ENCODE measurements at places on chromosomes 5 and 9. TPM values are rescaled to one million over a fixed set of nuclear protein-coding genes. Genes with fewer than 3 reads are reported as not detected.

The BARHL1 gene
- not detected for total RNA-seq

The PCDHA12 gene
- not detected for total RNA-seq

The ADCY2 gene
- not detected for total RNA-seq

The C9orf153 gene
- not detected for total RNA-seq

The PURA gene
- 30.6 TPM for total RNA-seq

The GNG10 gene
- total RNA-seq = 116 TPM

The ABO gene
- total RNA-seq = not detected

The MFAP3 gene
- total RNA-seq = 88.8 TPM

The KIAA0825 gene
- 7.0 TPM for total RNA-seq

DNA sequence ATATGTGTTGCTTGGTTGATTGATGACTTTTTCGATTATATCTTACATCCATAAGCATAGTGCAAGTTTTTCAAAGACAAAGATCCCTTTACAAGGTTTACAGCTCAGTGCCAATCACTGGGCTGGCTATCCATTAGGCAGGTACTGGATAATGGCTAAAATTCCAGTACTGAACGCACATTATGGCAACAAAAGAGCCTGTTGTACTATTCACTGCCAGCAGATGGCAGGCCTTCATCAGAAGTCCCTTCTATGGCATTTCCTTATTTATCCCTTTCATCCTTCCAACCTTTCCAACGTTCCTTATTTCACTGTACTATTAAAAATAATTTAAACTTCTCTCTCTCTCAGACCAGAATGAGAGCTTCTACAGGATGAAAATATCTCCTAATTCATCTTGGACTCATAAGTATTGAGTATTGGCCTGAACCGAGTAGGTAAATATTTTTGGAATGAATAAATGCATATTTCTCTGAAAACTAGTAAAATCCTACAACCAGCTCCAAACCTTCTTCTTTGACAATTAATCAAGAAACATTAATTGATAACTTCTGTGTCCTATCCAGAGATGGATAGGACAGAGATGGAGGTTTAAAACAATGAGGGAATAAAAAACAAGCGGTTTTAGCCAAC lies 6.7 kb upstream of the WNT8A start:
- no peaks in the 10 kb centered on the region for H3K36me3 ChIP-seq
- no peaks in the 10 kb centered on the region for H3K4me1 ChIP-seq
- H3K27me3 ChIP-seq = no peaks in the 10 kb centered on the region
- no peak overlapping the region for H3K4me3 ChIP-seq
- no peak overlapping the region for H3K27ac ChIP-seq

DNA sequence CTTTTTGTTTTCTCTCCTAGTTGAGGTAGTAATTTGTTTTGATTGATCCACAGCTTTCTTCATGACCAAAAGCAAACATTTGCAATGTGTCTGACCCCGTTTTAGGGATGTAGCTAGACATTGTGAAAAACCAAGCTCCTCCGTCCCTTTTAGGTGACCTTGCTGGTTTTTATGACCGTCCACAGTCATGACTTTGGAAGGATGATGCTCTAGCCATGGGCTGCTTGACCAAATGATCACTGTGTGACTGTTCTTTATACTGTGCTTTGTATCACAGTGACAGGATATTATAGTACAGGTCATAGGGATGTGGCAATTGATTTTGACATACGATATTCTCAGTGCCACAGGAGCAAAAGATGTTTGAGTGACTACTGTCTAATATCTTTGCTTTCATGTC lies 54.4 kb downstream of the KCNN2 start:
- no peak overlapping the region for H3K4me3 ChIP-seq
- H3K27me3 ChIP-seq = peaks cover 11% of the 10 kb centered on the region
- H3K36me3 ChIP-seq = no peaks in the 10 kb centered on the region
- no peak overlapping the region for H3K27ac ChIP-seq
- no peak for DNase-seq
- H3K4me1 ChIP-seq = peaks cover 4% of the 10 kb centered on the region

- H3K4me1 ChIP-seq = no peaks in the 10 kb centered on the region
- no peaks in the 10 kb centered on the region for H3K27me3 ChIP-seq
- H3K27ac ChIP-seq = no peak overlapping the region
- no peak overlapping the region for H3K4me3 ChIP-seq
Observed at GRCh38 chr5:166338801-166339200, 1952.6 kb upstream of the WWC1 start.

DNA sequence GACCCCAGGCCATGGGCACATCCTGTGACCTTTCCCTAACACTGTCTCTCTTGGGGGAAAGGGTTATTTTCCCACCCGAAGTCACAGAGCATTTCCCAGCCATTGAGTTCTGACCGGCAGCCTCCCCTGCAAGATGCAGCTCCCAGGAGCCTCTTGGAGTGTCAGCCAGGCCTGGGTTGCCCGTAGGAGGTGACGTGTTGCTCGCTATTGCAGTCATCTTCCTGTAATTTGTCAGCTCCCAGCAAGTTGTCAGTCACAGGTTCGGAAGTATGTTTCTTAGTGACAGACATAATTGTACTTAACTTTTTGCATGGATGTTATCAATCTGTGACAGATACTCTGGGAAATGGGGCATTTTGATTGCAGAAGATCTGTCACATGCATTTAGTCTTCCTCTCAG lies 74.5 kb downstream of the MVB12B start:
- peaks cover 10% of the 10 kb centered on the region for H3K4me1 ChIP-seq
- no peak for DNase-seq
- H3K27ac ChIP-seq = no peak overlapping the region
- H3K4me3 ChIP-seq = no peak overlapping the region
- H3K36me3 ChIP-seq = no peaks in the 10 kb centered on the region

GRCh38 chr5:159463590-159464321 lies 133.5 kb upstream of the IL12B start:
- H3K36me3 ChIP-seq = no peaks in the 10 kb centered on the region
- no peak overlapping the region for H3K4me3 ChIP-seq
- DNase-seq = no peak
- H3K4me1 ChIP-seq = peaks cover 15% of the 10 kb centered on the region
- H3K27ac ChIP-seq = no peak overlapping the region
- no peaks in the 10 kb centered on the region for H3K27me3 ChIP-seq

- H3K27me3 ChIP-seq = no peaks in the 10 kb centered on the region
- DNase-seq = peak; percentile 50
- H3K4me1 ChIP-seq = peaks cover 14% of the 10 kb centered on the region
- no peak overlapping the region for H3K4me3 ChIP-seq
Observed at GRCh38 chr5:168120401-168121137, 170.9 kb upstream of the WWC1 start.

GRCh38 chr5:88643315-88643714 lies 239.7 kb downstream of the MEF2C start:
- no peak overlapping the region for H3K4me3 ChIP-seq
- no peak overlapping the region for H3K27ac ChIP-seq
- no peak for DNase-seq
- no peaks in the 10 kb centered on the region for H3K4me1 ChIP-seq
- peaks cover 3% of the 10 kb centered on the region for H3K27me3 ChIP-seq
- no peaks in the 10 kb centered on the region for H3K36me3 ChIP-seq

GRCh38 chr9:135908754-135909204 lies 1.4 kb upstream of the CAMSAP1 start:
- H3K4me1 ChIP-seq = peaks cover 27% of the 10 kb centered on the region
- H3K27me3 ChIP-seq = no peaks in the 10 kb centered on the region
- peak overlapping the region; percentile 75 for H3K4me3 ChIP-seq
- DNase-seq = peak; percentile 35
- H3K27ac ChIP-seq = no peak overlapping the region

GRCh38 chr9:113932906-113933584 lies 56.9 kb downstream of the ZNF618 start:
- H3K36me3 ChIP-seq = no peaks in the 10 kb centered on the region
- H3K4me3 ChIP-seq = no peak overlapping the region
- H3K27me3 ChIP-seq = no peaks in the 10 kb centered on the region
- DNase-seq = no peak
- no peak overlapping the region for H3K27ac ChIP-seq

DNA sequence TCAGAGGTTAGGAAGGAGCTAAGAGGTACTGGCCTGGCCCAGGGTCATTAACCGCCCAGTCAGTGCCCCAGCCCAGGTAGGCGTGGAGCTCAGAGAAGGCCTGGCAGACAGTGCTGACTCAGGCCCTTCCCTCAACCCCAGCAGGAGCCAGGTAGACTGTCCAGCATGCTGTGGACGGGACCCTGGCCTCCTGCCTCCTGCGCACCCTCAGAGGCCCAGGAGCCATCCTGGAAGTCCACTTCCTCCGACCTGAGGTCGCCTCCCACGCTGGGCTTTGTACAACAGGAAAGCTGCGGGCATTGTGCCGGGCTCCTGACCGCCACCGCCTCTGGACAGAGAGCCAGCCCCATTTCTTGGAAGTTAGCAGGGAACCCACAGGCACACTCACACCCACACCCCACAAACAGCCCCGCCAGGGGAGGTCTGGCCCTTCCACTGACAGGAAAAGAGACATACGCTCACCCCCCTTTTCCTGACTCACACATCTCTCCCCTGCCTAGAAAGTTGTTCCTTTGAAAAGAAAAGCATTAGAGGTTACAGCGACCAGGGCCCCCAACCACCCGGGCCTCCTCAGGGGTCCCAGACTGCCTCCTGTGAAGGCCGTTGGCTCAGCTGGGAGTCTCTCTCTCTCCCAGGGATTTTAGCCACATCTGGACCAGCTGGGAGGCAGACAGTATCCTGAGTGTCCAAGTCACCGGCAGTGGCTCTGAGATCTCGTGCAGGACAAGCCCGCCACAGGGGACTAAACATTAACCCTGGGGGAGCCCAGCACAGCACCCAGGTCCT lies 7.7 kb downstream of the RALGDS start:
- peak; percentile 45 for DNase-seq
- H3K4me3 ChIP-seq = no peak overlapping the region
- H3K36me3 ChIP-seq = no peaks in the 10 kb centered on the region
- peaks cover 20% of the 10 kb centered on the region for H3K4me1 ChIP-seq
- no peaks in the 10 kb centered on the region for H3K27me3 ChIP-seq
- no peak overlapping the region for H3K27ac ChIP-seq

DNA sequence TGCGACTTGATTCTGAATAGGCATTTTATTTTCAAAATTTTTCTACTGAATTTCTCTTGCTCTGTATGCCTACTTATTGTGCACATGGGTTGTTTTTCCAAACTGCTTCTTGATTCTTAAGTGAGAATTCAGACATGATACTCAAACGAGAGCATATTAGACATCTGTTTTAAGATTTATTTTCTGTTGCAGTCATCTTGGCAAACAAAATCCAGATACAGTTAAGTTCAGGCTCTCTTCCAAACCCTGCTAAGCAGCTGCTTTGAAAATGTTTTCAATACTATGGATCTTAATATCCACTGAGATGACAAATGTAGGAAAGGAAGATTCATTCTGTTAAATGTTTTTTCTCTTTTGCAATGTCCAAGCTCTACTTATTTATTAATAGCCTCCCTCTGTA lies 4.5 kb downstream of the TMEM215 start:
- H3K4me3 ChIP-seq = no peak overlapping the region
- H3K27ac ChIP-seq = no peak overlapping the region
- DNase-seq = no peak
- H3K4me1 ChIP-seq = no peaks in the 10 kb centered on the region
- H3K27me3 ChIP-seq = peaks cover 27% of the 10 kb centered on the region
- H3K36me3 ChIP-seq = no peaks in the 10 kb centered on the region

GRCh38 chr9:15182101-15182551 lies 124.9 kb downstream of the TTC39B start:
- no peaks in the 10 kb centered on the region for H3K27me3 ChIP-seq
- no peak overlapping the region for H3K27ac ChIP-seq
- no peak overlapping the region for H3K4me3 ChIP-seq
- no peak for DNase-seq
- H3K36me3 ChIP-seq = peaks cover 20% of the 10 kb centered on the region

- H3K4me1 ChIP-seq = peaks cover 37% of the 10 kb centered on the region
- peak; percentile 85 for DNase-seq
- H3K27me3 ChIP-seq = no peaks in the 10 kb centered on the region
- H3K4me3 ChIP-seq = no peak overlapping the region
- H3K36me3 ChIP-seq = no peaks in the 10 kb centered on the region
Observed at GRCh38 chr9:37963936-37964739, 60.2 kb upstream of the SLC25A51 start.

DNA sequence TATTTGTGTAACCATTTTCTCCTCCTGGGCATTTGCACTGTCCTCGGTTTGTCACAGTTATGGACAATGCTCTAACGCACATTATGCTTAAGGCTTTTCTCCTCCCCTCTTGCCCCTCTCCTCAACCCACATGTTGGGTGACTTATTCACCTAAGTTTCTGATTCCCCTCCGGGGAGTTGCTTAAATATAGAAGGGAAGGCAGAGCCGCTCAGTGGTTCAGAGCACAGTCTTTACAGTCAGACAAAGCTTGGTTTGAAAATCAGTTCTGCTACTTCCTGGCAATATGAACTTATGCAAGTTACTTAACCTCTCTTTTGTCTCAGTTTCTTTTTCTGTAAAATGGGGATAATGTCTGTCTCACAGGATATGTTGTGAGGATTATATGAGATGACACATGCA lies 41.2 kb upstream of the SPRY4 start:
- no peak for DNase-seq
- peaks cover 14% of the 10 kb centered on the region for H3K4me1 ChIP-seq
- no peaks in the 10 kb centered on the region for H3K36me3 ChIP-seq
- H3K27me3 ChIP-seq = no peaks in the 10 kb centered on the region
- H3K27ac ChIP-seq = no peak overlapping the region
- H3K4me3 ChIP-seq = no peak overlapping the region

- no peaks in the 10 kb centered on the region for H3K36me3 ChIP-seq
- H3K4me3 ChIP-seq = no peak overlapping the region
- no peaks in the 10 kb centered on the region for H3K27me3 ChIP-seq
- no peak for DNase-seq
- H3K27ac ChIP-seq = no peak overlapping the region
Observed at GRCh38 chr9:77183581-77183980, 6.2 kb downstream of the VPS13A start.

DNA sequence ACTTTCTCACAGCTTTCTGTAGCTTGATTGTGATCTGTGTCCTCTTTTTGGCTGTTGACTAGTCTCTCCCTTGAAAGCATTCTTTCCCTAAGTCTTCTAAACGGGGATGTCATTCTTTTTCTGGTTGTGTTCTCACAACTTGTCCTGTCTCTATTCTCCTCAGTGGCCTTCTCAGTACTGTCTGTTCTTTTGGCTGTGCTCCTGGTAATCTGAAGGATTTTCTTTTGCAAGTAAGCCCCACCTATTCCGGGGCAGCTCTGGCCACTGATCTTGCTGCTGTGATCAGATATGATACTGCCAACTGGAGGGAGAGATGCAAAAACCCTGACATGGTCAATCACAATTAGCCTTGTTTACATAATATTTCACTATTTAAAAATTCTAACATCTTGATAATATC lies 172.2 kb downstream of the CDC42SE2 start:
- DNase-seq = no peak
- H3K27me3 ChIP-seq = no peaks in the 10 kb centered on the region
- H3K4me1 ChIP-seq = 0 out of 2 replicates have a peak, but pooled peaks cover 2% of the 10 kb centered on the region
- H3K4me3 ChIP-seq = no peak overlapping the region
- H3K36me3 ChIP-seq = peaks cover 12% of the 10 kb centered on the region

Data from GM23248 (cell line).